Myometrial cell (primary cell): ENCODE measurements at places on chromosomes 3 and 15. TPM values are rescaled to one million over a fixed set of nuclear protein-coding genes. Genes with fewer than 3 reads are reported as not detected.

FAM219B gene
- 22.2 and 48.7 TPM in 2 replicates for total RNA-seq

BCL2A1 gene
- total RNA-seq, result 0.71 and 0.86 TPM in 2 replicates

ACTRT3 gene
- 1.7 and 3.4 TPM in 2 replicates for total RNA-seq

PFKFB4 gene
- 13.8 and 14.4 TPM in 2 replicates for total RNA-seq
